ENCODE measurements at places on chromosomes 2 and 18.

DNA sequence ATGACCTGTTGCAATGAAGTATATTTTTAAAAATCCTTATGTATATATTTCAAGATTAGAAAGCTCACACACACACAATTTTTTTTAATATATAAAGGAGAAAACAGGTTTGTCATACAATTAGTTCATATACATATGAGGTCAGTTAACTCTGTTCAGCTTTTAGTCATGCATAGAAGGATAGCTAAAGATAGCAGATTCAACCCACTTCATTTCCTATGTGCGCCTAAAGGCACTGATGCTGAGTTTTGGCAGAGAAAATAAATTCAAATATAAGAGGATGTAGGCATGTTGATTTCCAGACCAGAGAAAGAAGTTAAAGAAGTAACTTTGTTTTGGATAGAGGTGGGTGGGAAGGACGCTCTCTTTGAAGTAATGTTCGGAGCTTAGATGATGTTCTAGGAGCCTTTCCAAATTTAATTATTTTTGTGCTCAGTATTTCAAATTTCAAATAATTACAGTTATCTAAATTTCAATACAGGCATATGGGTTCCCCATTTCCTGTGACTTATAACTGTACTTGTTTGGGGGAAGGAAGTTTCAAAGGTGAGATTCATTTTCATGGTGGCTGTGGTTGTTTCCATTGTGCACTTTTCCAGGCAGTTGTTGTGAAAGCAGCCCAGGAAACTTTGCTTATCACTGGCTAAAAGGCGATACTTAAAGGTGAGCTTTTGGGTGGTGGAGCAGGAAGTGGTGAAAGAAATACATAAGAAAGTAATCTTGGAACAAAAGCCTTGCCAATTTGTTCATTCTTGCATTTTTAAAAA, 523.4 kb upstream of the FANCL start:
- peak; percentile 2 for DNase-seq

- peak; percentile 22 for DNase-seq
Measured at GRCh38 chr18:9575558-9575957, 38.8 kb downstream of the PPP4R1 start.

- no peak for DNase-seq
Measured at GRCh38 chr2:54859997-54860701, 136.7 kb downstream of the EML6 start.

DNA sequence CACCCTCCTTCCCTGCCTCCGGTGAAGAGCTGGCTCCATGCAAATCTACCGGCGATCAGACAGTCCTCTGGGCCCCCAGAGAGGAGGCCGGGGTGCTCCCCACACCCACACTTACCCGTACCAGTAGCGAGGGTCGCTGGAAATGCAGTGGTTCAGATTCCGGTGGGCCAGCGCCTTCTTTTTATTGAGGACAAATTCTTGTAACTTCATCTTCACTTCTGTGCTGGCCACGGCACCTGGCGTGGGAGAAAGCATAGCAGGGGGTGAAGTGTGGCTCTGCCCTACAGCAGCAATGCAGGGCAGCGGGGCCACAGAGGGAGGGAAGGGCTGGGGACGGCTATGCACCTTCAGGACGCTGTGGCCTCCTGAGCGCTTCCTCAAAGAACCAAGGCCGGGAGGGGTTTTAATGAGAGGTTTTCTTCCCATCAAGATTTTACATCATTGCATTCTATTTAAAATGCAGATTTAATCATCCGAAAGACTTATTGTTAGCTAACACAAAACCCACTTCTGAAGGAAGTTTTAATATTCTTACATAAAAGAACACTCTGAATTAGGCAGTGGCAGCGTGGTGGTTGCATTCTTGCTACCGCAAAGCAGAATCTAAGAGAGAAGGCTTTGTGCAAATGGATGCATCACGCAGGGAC, 237.0 kb downstream of the HDAC4 start:
- DNase-seq, result no peak

GRCh38 chr18:14092625-14093306, 39.5 kb downstream of the ZNF519 start:
- no peak for DNase-seq

DNA sequence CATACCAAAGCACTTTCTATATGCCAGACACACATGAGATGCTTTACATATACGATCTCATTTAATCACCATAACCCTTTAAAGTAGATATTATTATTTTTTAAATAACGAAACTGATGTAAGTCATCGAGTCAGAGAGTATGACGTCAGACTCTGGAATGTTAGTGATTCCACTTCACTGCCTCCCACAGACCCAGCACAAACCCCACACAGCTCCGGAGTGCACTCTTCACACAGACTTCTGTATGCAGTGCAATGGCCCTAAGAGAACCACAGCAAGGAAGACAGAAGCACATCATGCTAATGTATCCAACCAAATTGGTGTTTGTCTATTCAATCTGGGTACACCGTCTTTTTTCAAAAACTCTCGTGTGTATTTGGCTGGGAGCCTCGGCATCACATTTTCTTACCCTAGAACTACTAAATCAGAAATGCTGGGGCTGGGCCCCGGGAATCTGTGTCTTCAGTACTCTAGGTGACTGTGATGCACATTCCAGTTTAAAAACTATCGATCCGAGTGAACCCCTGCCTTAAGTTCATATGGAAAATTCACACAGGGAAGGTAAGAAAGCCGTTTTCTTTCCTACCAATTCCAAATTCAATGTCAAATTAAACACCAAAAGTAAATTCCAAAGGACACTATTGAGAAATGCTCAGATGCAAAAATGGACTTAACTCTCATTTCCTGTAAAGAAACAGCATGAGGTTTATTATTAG, 117.7 kb upstream of the ACVR1C start:
- DNase-seq, result no peak

GRCh38 chr18:37946324-37946723, 380.7 kb upstream of the CELF4 start:
- DNase-seq, result no peak

GRCh38 chr2:219001577-219002394, 8.6 kb upstream of the CRYBA2 start:
- no peak for DNase-seq

GRCh38 chr18:35728676-35729075, 147.1 kb downstream of the GALNT1 start:
- DNase-seq, result no peak

DNA sequence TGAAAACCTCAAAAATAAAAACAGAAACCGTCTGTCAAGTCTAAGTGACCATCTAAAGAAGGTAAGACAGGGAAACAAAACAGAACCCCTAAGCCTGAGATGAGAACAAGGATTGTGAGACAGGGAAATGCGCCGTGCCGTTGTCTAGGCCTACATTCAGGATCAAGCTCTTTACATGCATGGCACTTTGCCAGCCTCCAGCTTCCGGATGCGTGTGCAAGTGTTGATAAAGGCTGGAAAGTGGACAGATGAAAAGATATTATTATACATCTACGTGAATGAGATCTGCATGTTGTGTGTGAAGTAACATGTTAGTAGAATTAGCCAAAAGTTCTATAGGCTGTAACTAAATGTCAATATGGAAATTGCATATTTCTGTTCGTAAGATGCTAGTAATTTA, 28.6 kb upstream of the TMEM87B start:
- no peak for DNase-seq

DNA sequence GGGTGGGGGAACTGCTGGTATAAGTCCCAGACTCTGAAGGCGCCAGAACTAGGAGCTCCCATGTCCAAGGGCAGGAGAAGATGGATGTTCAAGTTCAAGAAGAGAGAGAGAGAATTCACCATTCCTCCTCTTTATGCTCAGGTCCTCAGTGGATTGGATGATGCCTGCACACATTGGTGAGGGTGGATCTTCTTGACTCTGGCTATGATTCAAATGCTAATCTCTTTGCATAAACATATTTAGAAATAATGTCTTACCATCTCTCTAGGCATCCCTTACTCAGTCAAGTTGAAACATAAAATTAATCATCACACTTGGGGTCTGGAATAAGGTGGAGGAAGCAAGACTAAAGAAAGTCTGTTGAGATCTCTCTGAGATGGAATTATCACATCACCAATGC, 210.6 kb upstream of the CHST9 start:
- no peak for DNase-seq

DNA sequence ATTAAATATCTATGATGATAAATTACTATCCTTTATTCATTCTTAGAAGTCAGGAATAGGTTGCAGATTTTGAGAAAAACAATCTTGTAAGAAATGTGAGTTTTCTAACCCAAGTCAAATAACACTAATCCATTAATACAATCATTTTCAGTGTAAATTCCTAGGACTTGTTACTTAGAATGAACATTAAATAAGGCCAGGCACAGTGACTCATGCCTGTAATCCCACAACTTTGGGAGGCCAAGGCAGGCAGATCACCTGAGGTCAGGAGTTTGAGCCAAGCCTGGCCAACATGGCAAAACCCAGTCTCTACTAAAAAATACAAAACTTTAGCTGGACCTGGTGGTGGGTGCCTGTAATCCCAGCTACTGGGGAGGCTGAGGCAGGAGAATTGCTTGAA, 45.8 kb upstream of the CDKL4 start:
- no peak for DNase-seq

DNA sequence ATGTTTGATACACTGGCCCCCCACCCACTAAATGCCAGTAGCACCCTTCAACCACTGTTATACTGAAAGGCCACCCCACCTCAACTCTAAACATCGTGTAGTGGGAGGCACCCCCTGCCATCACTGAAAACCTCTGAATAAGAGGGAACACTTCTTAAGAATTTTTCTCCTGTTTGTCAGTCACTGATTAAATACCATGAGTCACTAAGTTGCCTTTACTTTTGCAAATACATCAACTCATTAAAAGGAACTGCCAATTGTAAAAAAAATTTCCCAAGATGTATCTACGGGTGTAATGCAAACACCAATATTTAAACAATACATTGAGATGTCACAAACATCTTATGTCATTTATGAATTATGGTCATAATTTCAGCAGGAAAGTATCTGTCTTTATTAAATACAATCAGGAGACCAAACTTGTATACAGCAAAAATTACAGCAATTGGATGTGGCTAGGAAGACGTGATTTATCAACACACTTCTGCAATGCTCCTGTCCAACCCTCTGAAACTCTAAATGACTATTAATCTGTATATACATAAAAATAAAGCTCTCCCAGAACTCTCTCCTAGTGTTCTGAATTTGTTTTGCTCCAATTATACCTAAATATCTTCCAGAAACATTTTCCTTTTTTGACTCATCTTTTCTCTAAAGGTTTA, 144.1 kb upstream of the STK17B start:
- no peak for DNase-seq

GRCh38 chr2:129709956-129710598, 269.4 kb upstream of the RAB6C start:
- no peak for DNase-seq

DNA sequence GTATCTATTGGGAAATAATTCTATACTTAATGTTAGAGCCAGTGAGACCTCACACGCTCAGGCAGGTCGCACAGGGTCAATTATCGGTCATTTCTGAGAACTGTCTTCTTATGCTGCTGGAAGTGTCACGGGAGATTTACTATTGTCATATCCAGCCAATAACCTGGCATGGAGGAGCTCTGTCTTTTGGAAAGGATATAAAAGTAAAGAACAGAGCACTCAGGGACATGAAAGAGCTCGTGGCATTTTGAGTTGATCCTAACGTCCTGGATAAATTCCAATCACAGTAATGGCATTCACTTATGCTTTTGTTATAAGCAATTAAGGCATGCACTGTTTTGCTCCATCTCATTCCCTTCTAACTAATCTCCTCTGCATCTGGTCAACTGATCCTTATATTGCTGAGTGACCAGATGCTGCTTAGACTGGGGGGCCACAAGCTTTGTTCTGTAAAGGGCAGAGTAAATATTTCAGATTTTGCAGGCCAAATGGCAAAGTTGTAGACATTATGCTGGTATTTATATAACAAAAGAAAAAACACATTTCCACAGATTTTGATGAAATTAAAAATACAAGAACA, 453.5 kb upstream of the SMIM21 start:
- no peak for DNase-seq

DNA sequence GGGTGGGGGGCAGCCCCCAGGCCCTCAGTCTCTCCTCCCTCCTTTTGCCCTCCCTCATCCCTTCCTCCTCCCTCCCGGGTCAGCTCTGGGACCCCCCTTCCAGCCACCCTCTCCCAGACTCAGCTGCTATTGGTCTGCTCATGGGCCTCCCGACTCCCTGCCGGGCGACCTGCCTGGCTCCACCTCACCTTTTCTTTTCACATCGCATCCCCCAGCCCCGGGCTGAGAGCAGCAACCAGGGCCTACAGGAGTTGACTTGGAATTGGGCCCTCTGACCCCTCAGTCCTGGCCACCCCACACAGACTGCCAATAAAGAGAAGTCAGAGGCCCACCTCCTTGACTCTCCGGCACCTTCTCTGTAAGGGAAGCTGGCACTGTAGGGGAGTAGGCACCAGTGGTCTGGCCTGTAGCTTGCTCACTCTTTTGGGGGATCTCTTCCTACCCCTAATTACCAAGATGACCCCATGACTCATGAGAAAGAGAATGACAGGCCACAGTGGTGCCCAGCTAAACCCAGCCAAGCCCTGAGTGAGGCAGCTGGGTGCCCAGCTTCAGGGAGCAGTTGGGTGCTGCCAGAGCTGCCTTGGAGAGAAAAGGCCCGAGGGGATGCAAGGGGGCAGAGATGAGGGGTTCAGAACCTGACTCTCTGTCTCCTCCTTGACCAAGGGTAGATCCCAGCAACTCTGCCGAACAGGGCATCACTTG, 2.0 kb upstream of the ECEL1 start:
- no peak for DNase-seq

DNA sequence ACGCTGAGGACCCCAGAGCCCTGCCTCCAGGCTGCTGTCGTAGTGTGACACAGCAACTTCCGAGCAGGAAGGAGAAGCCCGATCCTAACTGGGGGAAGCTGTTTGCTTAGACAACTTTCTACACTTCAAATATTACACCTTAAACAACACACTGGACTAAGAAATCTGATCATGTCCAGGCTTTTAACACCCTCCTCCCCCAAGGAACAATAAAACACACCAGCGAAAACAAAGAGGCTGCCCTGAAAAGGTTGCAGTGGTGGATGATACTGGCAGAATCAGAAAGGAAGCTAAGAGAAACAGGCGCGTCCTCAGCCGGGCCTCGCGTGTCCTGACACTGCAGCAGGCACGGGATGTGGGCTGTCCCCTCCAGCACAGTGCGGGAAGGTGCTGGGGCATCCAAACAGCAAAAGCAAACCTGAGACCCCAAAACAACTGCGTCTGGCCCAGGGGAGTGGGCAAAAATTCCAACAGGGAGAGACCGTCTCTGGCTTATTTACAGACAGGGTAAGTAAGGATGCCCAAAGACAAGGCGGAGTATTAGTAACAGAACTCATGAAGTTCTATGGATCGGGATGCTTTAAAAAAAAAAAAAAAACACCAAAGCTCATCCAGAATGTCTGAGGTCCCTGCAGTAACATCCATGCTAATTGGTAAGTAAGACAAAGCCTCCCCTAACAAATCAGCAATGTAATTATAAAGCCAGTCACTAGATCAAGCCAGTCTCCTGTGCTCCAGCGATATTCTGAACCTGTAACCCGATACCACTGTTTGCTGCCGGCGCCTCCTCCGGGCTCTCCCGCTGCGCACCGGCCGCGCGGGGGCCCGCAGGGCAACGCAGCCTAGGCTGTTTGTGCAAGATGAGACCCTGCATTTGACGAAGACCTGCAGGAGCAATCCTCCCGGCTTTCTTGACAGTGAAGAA, 9.0 kb downstream of the SERTAD2 start:
- peak; percentile 70 for DNase-seq
